K562 (cell line): ENCODE measurements at places on chromosomes 7 and 10. TPM values are rescaled to one million over a fixed set of nuclear protein-coding genes. Genes with fewer than 3 reads are reported as not detected.

The TMEM196 gene
- not detected in 2 replicates for total RNA-seq

The TACR2 gene
- not detected in 2 replicates for total RNA-seq

The PDK4 gene
- 0.20 and 0.24 TPM in 2 replicates for total RNA-seq

The SLC29A4 gene
- total RNA-seq = 1.2 and 1.4 TPM in 2 replicates

GRCh38 chr10:107548301-107548700 is 383.8 kb upstream of the SORCS1 start:
- DNase-seq = no peak

- DNase-seq = no peak
Observed at GRCh38 chr7:96311967-96312366, 9.9 kb downstream of the SLC25A13 start.
